ENCODE measurements at places on chromosomes 16 and 17. TPM values are rescaled to one million over a fixed set of nuclear protein-coding genes. Genes with fewer than 3 reads are reported as not detected.
A peak's percentile ranks its signal among the peaks of the same experiment; 100 is the strongest.

The TLE7 gene
- total RNA-seq: not detected

The GP1BA gene
- total RNA-seq: not detected

GRCh38 chr16:8686031-8686621, 11.7 kb downstream of the ABAT start:
- no peak for DNase-seq

DNA sequence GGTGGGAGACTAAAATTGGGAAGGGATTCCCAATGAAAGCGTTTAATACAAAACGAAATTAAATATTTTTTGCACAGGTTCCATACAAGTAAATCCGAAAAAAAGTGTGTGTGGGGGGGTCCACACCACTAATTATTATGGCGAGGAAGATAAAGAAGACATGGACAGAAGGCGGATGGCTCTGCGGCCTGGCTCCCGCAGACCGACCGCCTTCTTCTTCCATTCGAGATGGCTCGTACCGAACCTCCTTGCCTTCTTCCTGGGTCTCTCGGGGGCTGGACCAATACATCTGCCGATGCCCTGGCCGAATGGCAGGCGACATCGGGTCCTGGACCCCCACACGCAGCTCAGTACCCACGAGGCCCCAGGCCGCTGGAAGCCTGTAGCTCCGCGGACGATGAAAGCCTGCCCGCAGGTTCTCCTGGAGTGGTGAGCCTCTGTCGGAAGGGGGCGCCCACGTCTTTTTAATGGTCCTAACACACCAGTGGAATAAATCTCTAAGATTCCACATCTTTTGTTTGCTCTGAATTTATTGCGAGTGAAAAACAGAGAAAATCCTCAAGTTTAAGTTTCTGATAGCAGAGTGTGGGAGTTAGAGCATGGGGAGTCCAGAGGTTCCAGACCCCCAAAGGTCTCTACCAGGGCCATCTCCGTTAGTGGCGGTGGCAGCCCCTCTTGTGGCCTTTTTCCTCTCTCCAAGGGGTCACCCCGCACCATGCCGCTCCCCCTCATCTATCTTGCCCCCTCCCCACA, 1.4 kb downstream of the PRAC2 start:
- peak; percentile 55 for DNase-seq

DNA sequence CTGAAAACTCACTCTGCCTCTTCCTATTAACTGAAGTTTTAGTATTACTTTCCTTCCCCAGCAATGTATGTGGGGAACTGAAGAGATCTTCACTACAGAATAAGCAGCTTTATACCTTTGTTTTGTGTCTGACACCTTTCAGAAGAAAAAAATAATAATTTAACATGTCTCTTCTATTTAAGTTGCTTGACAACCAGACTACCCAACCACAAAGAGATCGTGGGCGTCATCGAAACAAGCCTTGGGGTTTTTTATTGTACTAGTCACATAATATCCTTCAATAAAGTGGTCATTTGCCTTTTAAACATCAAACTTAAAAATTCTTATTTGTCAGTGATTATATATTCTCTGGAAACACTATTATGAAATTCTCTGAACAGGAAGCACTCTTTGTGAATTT, 123.7 kb downstream of the CHD9NB start:
- DNase-seq: no peak

DNA sequence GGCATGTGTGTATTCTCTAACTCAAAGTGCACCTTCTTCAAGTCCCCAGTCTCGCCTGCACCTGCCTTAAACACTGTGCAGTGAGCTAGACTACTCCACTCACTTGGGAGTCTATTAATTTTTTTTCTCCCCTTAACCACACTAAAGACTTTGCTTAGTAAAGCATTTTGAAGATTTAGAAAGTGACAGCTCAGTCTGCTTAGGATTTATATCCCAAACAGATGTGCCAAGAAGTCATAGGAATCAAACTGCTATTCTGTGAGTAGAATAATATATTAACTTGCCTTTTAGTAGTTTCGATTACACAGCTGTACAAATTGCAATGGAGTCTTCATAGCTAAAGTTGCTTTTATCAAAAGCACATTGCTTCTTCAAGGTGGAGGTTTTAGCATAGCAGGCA, 47.2 kb upstream of the MED13 start:
- no peak for DNase-seq

DNA sequence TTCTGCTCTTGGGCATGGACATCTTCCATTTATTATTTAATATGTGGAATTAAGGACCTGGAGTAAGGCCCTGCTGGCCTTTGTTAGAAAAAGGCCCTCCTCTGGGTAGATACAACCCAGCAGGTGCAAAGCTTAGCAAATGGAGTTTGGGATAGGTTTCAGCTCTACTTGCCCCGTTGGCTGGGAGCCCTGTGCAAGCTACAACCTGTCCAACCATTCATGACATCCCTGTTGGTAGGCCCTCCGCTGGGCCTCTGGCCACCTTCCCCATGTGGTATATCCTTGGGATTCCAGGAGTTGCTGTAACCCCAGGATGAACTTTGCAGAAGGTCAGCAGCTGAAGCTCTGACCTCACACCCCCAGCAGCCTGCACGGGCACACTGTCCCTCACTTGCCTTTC, 6.4 kb downstream of the NGFR start:
- DNase-seq: no peak

DNA sequence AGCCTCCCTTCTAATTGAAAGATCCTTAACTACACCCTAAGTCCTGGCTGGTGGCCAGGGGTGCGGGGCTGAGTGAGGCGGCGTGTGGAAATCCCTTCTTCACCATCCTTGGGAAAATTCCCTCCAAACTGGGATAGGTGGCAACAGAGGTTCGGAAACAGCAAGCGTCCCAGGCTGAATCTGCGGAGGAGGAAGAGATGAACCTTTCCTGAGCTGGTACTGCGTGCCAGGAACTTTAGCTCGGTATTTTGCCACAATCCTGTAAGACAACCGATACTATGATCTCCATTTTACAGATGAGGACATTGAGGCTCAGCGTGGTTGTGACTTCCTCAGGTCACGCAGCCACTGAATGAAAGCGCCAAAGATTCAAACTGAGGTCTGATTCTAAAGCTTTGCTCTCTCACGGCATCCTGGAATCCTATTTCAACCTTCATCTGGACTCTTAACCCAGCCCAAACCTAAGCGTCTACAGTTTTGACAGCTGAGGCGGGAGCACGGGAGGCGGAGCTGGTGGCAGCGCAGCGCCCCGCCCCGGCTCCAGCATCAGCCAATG, 583 bp upstream of the CYLD start:
- DNase-seq: no peak

DNA sequence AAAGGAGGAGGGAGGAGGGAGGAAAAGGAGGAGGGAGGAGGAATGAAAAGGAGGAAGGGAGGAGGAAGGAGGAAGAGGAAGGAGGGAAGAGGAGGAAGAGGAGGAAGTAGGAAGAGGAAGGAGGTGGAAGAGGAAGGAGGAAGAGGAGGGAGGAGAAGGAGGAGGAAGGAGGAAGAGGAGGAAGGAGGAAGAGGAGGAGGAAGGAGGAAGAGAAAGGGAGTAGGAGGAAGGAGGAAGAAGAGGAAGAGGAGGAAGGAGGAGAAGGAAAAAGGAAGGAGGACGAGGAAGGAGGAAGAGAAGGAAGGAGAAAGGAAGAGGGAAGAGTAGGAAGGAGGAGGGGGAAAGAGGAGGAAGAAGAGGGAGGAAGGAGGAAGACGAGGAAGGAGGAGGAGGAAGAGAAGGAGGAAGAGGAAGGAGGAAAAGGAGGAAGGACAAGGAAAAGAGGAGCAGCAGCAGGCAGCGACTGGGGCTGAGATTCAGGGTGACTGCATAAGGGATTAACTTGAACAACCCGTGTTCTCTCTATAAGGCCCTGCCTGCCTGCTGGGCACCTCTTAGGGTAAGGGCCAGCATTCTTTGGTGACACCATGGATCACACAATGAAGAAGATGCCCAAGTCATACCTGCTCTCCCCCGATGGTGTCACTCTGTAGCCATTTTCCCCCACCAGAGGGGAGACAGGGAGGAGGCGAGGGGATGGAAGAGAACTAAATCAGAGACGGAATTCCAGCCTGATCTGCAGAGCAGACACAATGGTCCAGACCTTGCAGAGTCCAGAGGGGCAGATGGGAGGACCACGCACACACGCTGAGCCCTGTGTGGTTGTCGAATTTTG, 1.4 kb upstream of the IL34 start:
- no peak for DNase-seq

DNA sequence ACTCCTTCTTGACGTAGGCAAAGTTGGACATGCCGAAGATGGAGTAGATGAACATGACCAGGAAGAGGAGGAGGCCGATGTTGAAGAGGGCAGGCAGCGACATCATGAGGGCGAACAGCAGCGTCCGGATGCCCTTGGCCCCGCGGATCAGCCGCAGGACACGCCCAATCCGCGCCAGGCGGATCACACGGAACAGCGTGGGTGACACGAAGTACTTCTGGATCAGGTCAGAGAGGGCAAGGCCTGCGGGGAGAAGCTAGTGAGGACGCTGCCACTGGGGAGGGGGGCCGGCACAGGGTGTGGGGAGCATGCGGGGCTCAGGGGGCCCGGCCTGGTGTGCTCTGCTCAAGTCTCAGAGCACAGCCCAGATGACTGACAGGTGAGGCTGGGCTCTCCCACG, 9.6 kb upstream of the CD79B start:
- DNase-seq: no peak

DNA sequence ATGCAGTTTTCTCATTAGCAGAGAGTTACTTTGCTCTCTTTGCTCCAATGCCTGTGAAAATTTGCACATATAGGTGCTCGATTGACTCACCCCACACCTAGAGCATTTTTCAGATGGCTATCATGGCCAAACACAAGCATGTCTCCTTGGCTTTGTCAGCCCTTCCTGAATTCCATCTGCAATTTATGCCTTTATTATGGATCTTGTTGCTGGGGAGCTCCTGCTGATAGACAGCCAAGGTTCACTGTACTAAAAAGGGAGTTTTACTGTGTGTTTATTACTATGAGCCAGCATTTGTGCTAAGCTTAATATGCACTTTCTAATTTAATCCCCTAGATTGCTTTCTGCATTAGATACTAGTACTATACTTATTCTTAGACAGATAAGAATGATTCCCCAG, 93.3 kb downstream of the TOX3 start:
- no peak for DNase-seq

DNA sequence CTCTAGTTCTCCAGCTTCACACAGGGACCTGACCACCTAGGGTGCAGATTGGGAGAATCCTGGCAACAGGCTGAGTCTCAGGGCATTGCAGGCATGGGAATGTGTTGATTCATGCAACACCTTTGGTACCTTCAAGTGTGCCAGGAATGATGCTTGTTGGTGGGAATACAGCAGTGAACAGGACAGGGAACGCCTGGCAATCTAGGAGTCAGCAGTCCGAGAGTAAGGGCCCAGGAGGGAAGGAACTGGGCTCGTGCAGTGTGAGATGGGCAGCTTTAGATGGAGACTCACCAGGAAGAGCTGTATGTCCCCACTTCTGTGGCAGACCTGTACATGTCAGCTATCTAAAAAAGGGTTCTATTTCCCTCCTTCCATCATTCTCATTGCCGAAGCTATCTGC, 12.0 kb upstream of the MRC2 start:
- no peak for DNase-seq

DNA sequence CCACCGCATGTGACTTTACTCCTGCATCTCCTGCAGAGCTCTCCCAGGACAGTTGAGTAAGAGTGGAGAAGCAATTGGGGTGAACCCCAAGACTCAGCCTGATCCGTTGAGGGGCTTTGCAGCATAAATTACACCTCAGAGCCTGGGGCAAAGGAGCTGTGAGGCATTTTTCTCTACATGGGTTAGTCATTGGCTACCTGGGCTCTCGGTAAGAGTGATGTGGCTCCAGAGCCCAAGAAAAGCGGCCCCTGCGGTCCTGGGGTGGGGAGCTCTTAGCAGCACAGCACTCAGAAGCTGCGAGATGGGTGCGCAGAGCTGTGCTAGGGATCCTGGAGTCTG, 40.4 kb upstream of the C16orf78 start:
- no peak for DNase-seq

Data from activated T-helper 1 cell treated with anti-CD3 and anti-CD28 coated beads, Interleukin-12 subunit alpha, Interleukin-12 subunit beta, Interleukin-2, Interleukin-4 antibody, amounts not matched to agents 30 ng/mL and 10 ng/mL and 1 ng/mL, durations not matched to agents 14 hours and 24 hours and 36 hours (primary cell).